ENCODE measurements at places on chromosomes 16 and 17.

DNA sequence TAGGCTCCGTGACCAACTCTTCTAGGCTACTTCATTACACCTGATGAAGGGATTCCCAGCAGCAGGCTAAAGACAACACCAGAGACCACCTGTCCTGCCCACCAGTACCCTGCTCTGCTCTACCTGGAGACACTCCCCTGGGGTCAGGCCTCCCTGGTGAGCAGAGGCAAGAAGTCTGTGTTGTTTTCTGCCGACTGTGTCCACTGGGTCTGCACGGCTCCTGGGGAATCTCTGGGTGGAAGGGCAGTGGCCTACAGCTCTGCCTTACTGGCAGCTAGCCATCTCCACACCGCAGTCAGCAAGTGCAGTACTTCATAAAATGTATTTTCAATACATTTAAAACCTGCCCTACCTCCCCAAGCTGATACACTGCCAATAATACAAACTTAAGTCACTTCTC, 6.8 kb downstream of the RSL1D1 start:
- DNase-seq: no peak

GRCh38 chr16:81994485-81994884, 16.8 kb downstream of the SDR42E1 start:
- DNase-seq: no peak

DNA sequence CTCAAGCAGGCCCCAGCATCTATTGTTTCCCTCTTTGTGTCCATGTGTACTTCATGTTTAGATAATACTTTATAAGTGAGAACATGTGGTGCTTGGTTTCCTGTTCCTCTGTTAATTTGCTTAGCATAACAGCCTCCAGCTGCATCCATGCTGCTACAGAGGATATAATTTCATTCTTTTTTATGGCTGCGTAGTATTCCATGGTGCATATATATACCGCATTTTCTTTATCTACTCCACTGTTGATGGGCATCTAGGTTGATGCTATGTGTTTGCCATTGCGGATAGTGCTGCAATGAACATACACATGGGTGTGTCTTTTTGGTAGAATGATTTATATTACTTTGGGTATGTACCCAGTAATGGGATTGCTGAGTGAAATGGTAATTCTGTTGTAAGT, 31.4 kb upstream of the SCNN1B start:
- no peak for DNase-seq

GRCh38 chr17:72710834-72711233, 381.7 kb downstream of the SLC39A11 start:
- no peak for DNase-seq

GRCh38 chr17:39767147-39767546, 29.4 kb downstream of the GRB7 start:
- DNase-seq: no peak

DNA sequence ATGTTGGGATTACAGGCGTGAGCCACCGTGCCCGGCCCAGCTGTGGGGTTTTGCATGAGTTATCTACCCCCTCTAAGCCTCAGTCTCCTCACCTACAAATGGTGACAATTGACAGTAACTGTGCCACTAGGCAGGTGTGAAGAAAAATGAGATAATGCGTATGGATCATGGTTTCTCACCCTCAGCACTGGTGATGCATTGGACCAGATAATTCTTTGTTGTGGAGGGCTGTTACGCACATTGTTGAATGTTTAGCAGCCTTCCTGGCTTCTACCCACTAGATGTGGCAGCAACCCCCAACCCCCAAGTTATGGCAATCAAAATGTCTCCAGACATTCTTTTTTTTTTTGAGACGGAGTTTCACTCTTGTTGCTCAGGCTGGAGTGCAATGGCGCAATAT, 9.0 kb upstream of the HAPSTR1 start:
- no peak for DNase-seq

GRCh38 chr17:54941285-54941684, 27.2 kb downstream of the COX11 start:
- DNase-seq: no peak

DNA sequence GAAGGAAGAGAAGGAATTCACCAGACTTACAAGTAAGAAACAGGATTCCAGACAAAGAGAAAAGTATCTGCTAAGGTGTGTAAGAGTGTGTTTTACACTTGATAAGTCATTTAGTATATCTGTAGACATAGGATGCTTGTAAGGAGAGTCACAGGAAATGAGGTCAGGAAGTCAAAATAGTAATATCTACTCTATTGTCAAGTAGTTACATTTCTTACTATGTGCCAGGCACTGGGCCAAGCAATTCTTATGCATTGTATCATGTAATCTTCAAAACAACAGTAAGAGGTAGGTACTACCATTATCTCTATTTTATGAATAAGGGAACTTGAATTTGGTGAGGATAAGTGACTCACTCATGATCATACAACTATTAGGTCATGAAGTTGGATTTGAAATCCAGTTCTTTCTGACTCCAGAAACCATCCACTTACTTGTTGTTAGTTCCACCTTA, 129.1 kb downstream of the SNX11 start:
- no peak for DNase-seq

- DNase-seq: no peak
Measured at GRCh38 chr17:2545393-2545792, 33.7 kb upstream of the METTL16 start.

- no peak for DNase-seq
Measured at GRCh38 chr17:32899236-32900013, 22.5 kb upstream of the MYO1D start.

- DNase-seq: no peak
Measured at GRCh38 chr16:65731833-65732232, 610.0 kb upstream of the CDH11 start.

DNA sequence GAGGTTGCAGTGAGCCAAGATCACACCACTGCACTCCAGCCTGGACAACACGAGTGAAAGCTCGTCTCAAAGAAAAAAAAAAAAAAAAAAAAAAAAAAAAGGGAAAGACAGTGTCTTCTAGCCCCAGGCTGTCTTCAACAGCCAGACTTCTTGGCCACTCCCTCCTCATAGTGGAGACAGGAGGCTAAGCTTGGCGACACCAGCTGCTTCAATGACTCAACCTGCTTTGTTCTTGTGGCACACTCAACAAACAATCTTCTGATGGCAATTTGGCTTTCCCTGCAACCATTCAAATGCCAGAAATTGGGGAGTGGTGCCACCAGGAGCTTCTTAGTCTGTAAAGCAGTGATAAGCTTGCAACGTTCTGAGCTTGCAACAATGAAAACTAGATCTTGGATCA, 290.4 kb upstream of the DYNLRB2 start:
- no peak for DNase-seq

DNA sequence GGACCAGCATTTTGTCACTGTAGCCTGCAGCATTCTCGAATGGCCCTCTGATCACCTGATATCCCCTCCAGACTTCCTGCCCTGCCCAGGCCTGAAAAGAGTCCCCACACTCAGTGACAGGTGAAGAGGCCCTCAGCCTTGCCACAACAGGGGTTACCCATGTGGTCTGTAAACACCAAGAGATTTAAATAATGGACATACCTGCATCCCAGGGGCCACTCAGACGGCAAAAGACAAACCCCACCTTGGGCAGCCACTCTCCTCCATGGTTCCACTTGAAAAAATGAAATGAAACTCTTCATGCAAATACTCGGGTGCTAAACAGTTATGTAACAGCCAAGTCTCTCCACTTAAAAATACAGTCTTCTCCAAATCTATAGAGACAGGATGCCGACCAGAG, 22.9 kb upstream of the PECAM1 start:
- DNase-seq: no peak
